Activated naive CD8-positive, alpha-beta T cell treated with anti-CD3 and anti-CD28 coated beads for 36 hours (primary cell): ENCODE measurements at places on chromosomes 5 and 9. TPM values are rescaled to one million over a fixed set of nuclear protein-coding genes. Genes with fewer than 3 reads are reported as not detected.

IFNB1 gene
- total RNA-seq: 1.2 TPM

ELL2 gene
- 41.9 TPM for total RNA-seq

DNA sequence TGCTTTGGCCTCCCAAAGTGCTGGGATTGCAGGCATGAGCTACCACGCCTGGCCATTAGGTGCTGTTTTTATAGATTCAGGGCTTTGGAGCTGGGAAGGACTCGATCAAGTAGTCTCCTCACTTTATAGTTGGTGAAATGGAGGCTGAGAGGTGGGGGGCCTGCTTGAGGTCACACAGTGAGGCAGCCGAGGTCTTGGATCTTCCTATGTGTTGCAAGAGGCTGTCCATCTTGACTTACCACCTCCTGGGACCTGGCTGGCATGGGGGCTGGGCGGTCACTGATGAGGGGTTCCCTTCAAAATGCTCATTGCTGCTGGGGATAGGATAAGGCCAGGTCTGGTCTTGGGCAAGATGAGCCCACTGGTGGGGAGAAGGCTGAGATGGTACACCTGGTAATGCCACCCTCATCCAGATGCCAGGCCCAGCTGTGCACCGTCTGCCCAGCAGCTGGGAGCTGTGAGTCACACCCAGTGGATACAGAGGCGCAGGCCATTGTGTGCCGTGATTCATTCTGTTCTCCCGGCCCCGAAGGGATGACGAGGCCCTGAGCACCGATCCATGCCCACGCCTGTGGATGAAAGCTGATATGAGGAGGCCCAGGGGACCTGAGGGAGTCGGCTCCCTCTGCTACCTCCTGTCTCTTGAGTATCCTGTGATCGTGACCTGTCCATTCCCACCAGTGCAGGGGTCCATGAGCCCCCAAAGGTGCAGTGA is 10.5 kb upstream of the NDST1 start:
- no peaks in the 10 kb centered on the region for H3K36me3 ChIP-seq
- H3K27ac ChIP-seq: no peak overlapping the region
- no peaks in the 10 kb centered on the region for H3K27me3 ChIP-seq
- no peak for DNase-seq
- no peaks in the 10 kb centered on the region for H3K4me1 ChIP-seq

- H3K27ac ChIP-seq: no peak overlapping the region
- no peak overlapping the region for H3K4me3 ChIP-seq
- H3K4me1 ChIP-seq: peaks cover 30% of the 10 kb centered on the region
These were observed 5.9 kb downstream of the MACIR start for GRCh38 chr5:103264508-103264907.
